ENCODE measurements at places on chromosomes 13 and 19.

- DNase-seq = no peak
Measured at GRCh38 chr19:5394551-5395505, 54.2 kb upstream of the PTPRS start.

GRCh38 chr19:18708452-18709231, 25.2 kb downstream of the CRTC1 start:
- no peak for DNase-seq

GRCh38 chr19:46954993-46955812, 64.4 kb upstream of the NPAS1 start:
- peak; percentile 51 for DNase-seq

GRCh38 chr13:90974249-90974975, 373.1 kb upstream of the MIR17HG start:
- DNase-seq = no peak

DNA sequence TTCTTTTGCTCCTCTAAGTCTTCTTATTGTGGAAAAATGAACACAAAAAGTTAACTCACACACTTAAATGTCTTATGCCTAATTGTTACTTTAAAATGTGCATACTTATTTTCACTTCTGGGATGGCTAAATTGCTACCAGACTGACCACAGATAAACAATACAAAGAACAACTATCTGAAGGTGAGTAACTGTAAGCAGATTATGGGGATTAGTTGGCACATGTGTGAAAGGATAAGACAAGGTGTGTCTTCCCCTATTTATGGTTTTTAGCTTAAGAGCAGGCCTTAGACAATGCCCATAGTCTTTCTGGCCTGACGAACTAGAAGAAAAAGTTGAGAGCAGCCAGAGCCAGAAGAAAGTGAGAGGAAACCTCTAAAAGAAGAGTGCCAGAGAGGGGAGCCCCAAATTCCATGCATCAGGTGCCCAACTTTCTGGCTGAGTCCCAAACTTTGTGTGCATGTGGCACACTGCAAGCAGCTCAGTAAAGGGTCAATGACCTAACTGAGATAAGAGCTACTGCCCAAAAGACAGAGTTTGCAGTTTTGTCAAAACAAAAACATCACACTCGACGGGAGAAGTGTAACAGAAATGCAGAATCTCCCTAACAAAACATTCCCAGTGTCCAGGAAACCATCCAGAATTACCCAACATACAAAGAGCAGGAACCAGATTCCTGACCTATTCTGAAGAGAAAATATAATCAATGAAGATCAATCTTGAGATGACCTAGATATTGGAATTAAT, 375.4 kb downstream of the KCNRG start:
- no peak for DNase-seq

DNA sequence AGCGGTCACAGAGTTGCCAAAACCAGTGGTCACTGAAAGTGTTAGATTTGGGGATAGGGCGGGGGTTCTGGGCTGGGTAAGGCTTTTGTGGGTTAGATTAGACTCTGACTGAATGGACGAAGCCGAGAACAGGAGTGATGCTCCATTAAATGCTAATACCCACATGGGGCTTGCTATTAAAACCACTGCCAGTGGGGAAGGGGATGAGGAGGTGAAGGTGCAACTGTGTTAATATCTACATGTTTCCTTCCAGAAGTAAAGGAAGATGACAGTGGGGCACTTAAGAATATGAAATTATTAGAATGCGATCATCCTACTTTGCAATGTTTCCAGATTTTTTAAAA, 573 bp upstream of the ZNF614 start:
- no peak for DNase-seq

DNA sequence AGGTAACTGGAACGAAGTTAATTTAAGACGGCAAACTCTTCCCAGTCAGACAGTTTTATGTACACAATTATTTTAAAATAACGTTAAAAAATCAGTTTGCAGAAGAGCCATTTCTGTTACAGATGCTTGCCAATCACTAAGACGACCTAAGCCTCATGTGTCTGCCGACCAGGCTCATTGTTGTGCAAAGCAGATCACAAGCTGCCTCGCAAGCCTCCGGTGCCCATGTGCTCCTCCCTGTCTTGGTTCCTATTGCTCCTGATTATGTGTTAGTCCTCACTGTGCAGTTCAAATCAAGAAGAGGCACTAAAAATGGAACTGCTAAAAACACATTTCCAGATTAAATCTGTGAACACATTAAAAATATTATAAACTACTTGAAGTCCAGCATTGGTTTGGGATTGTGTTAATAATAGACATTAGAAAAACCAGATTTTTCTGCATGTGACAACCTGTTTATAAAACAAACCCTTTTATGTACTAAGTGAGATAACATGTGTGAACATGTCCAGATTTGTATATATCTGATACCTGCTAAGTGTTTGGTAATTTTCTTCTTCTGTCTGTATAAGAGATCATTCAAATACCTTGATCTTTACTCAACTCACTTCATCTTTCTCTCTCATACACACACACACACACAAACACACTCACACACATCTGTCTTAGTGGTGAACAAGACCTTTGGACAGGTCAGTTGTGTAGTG, 81.9 kb upstream of the SLC15A1 start:
- DNase-seq = no peak

GRCh38 chr13:66301006-66301405, 929.1 kb downstream of the PCDH9 start:
- DNase-seq = no peak

DNA sequence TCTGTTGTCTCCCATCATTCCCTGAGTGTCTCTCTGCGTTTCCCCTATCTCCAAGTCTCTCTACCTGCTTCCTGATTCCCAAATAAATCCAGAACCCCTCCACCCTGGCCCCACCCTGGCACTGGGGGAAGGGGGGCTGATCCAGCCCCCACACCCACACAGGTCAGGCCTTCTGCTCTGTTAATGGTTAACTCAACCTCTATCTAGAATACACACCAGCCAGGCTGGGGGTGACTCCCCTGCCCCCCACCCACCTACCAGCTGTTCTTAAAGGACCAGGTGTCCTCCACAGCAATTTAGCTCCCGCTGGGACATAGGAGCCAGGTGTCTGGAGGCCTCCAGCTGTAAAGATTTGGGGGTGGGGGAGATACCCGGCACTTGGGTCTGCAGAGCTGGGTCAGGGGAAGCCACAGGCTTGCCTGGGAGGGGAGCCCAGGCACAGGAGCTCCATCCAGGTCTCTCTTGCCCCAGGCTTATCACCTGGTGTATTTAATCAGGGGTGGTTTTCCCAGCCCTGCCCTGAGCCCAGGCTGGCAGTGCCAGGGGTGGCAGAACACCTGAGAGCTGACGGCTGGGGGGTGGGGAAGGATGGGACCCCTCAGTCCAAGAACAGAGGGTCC, 3.9 kb downstream of the IRF2BP1 start:
- no peak for DNase-seq

DNA sequence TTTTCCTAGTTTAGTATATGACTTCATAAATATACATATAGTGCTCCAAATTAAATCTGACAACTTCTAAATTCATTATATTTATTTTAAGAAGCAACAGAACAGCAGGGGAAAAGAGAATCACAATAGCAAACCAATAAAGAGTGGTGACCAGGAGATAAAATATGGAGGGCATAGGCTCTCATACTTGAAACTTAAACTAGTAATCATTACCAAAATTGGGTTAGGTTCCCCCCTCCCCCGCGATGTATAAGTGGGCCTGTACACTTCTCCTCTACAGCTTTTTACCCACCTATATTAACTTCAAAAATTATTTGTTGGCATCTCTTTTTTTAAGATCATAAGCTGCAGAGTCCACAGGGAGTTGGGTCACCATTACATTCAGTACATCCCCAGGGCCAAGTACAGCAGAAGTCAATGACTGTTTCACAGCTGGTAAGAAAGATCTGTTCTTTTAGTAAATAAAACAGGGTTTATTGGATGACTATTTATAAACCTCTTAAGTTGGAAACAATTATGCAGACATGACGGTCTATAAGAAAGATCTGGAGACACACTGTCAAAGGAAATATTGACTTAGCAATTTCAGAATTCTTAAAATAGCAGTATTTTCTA, 29.4 kb downstream of the KLF12 start:
- DNase-seq = no peak

DNA sequence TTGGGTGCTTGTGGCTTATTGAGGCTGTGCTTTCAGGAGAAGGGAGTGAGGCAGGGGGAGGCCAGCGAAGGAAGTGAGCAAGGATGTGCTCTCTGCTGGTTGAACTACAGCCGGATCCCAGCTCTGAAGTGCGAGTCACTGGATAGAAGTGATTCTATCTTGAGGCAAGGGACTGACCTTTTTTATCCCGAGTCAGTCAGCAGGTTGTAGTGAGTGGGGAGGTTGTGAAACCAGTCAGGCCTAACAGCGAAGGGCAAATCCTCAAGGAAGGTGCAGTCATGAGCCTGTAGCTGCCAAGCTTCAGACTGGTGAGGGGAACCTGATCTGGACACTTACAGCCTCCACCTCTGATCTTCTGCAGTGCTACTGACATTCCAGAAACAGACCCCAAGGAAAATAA, 18.6 kb downstream of the SCEL start:
- DNase-seq = no peak

DNA sequence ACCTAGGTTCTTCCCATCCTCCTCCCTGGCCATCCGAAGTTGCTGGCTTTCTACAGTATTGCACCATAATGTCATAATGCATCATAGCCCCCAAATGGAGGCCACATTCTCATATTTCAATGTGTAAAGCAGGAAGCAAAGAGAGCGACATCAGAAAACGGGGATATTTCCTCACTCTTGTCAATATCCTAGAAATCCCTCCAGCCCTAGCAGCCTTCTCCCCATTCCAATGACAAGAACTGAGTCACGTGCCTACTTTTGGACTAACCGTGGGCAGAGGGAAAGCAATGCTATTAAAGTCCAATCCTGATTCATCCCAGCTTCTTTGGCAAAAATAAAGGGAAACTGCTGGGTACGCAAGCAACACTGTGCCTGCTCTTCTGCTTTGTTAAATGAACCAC, 4.3 kb upstream of the RAP2A start:
- no peak for DNase-seq
